ENCODE measurements at places on chromosomes 6 and 20. TPM values are rescaled to one million over a fixed set of nuclear protein-coding genes. Genes with fewer than 3 reads are reported as not detected.

DNA sequence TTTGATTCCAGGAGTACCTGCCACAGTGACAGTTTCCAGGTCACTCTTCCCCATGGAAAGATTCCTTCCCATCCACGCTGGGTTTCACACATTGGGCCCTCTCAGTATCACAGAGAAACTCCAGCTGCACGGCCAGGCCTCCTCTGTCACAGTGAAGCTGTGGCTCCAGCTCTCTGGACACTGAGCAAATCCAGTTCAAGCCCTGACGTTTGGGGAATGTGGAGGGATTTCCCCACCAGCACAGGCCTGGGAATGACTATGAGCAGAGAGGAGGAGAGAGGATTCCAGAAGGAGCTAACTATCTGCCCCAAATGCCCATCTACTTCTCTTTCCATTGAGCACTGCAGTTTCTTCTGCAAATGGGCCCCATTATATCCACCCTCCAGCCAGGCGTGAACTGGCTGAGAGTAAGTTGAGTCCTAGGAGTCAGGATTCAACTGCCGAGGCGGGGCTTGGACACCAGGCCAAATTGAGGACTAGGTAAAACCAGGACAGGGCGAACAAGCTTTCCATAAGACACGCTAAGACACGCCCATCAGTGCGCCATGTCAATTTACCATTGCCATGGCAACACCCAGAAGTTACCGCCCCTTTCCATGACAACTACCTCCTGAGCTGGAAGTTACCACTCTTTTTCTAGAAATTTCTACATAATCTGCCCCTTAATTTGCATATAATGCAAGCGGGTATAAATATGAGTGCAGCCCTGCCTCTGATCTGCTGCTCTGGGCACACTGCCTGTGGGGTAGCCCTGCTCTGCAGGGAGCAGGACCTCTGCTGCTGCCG, 9.2 kb upstream of the BNIP5 start:
- DNase-seq: peak; percentile 50

DNA sequence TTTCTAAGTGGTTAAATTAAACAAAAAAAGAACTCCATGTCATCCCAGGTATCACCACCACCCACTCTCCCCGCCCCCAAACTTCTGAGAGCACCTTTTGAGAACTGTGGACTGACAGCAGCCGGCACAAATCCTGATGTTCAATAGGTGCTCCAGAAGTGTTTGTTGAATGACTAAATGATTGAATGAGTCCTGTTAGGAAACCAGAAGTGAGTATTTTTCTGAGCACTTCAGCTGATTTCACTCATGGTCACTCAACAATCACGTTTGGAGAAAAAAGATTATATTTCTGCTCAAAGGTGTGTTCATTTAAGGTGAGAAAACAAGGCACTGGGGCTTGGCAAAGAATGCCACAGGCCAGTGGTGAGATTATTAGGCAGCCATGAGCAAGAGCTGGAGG, 6.2 kb upstream of the HNF4A start:
- DNase-seq: no peak

SERPINB1 gene
- total RNA-seq: 34.3 TPM

DNA sequence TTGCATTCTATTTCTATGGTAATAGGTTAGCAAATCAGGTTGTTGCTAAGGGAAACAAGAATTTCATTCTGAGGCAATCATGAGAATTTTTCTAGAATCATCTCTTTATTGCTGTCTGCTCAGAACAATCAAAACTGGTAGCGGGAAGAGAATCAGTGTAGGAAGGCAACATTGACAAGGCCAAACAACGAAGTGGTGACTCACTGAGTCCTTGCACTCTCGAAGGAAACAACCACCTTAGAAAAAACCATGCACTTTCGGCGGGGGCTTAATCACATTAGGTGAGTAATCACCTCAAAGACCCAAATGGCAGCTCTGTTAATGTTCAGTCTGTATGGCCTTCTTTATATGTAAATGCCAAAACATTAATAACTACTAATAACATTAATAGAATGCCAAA, 78.8 kb upstream of the MAP7 start:
- no peak for DNase-seq

DNA sequence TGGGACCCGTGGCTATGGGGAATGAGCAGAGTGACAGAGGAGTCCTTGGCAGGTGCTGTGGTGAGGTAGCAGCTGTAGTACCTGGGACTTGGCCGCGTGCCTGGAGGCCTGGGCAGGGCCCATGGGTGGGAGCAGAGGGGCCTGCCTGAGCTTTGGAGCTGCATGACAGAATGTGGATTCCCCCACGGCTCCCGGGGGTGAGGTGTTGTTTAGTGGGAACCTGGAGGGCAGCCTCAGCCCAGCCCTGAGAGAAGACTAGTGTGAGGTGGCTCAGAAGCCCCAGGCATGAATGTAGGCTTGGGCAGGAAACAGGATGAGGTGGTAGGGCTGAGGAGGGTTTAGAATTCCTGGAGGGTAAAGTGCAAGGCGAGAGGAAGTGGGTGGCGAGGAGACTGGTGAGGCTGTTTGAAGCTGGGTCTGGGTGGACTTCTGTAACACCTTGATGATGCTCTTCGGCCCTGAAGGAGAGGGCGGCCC, 86.5 kb upstream of the SCP2D1 start:
- DNase-seq: no peak

EPPIN gene
- total RNA-seq: not detected

DSP gene
- 74.7 TPM for total RNA-seq

DNA sequence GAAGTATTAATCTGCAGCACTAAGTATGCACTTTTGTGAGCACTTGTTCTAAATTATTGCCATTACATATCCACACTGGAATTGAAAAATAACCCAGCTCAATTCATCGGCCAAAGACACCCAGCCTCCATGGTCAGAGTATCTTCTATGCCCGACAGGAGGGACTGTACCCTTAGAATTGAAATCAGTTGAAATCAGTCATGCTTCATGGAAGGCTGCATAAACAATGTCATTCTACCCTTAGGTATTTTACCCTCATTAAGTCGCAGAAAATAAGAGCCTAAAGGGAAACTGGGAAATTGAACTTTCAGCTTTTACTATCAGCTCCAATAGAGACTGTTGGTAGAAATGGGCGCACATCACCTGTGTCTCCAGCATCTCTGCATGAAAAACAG, 2.9 kb upstream of the RAMACL start:
- no peak for DNase-seq

COL20A1 gene
- not detected for total RNA-seq

GRCh38 chr6:153980171-153980570, 58.9 kb upstream of the OPRM1 start:
- no peak for DNase-seq
